ENCODE measurements at places on chromosomes 6 and 20.
A peak's percentile ranks its signal among the peaks of the same experiment; 100 is the strongest.

- no peak for DNase-seq
Measured at GRCh38 chr20:58711266-58712051, 18.9 kb downstream of the NPEPL1 start.

DNA sequence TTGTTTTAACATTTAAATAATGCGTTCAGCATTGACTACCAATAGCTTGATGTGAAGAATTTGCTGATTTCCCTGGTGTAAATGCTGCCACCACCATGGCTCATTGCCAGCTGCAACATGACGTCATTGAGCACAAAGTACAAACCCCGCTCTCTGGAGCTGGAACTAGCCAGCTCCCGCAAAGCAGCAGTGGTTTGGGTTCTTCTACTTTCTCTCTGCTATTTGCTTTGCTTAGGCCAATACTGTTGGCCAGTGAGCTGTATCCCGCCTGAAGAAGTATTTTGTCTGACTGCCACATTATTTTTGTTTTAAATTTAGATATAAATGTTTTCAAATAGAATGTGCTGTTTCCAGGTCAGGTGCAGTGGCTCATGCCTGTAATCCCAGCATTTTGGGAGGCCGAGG, 47.4 kb upstream of the KIF13A start:
- no peak for DNase-seq

DNA sequence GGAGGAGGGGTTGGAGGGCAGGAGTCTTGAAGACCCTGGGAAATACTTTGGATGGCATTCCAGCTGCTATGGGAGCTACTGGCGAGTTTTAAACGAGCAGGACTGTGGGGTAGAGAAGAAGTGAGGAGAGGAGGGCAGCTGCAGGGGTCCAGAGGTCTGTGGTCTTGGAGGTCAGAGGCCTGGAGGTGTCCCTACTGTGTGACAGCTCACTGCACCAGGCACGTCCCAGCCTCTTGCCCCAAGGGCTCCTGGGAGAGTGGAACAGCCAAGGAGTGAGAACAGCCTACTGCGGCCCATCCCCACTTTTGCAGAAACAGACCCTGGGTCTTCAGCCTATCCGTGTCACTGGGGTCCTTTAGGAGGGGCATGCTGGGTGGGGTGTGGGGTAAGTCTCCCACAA, 2.9 kb upstream of the NOL4L start:
- DNase-seq, result no peak

- no peak for DNase-seq
Measured at GRCh38 chr6:37600312-37600916, 97.3 kb downstream of the MDGA1 start.

- no peak for DNase-seq
Measured at GRCh38 chr20:39913274-39913673, 775.8 kb downstream of the MAFB start.

GRCh38 chr6:18166312-18167036, 11.3 kb downstream of the KDM1B start:
- no peak for DNase-seq

- peak; percentile 63 for DNase-seq
Measured at GRCh38 chr6:29847871-29848630, 20.4 kb downstream of the HLA-G start.

DNA sequence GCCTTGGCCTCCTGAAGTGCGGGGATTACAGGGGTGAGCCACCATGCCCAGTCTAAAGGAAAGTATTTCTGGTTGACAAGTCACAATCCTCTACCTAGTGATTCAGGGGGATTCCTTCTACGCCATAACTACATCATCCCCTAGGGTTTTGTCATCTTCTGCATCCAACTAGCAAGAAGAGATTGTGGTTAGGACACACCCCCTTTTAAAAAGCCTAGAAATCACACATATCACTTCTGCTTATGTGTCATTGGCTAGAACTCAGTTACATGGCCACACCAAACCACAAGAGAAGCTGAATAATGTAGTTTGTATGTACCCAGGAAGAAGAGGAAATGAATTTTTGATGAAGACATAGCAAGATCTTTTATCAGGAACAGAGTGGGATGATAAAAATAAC, 14.7 kb upstream of the CHD6 start:
- DNase-seq, result no peak

- DNase-seq, result no peak
Measured at GRCh38 chr6:30766461-30767157, 22.3 kb upstream of the IER3 start.

- DNase-seq, result no peak
Measured at GRCh38 chr6:55794136-55794812, 81.1 kb downstream of the BMP5 start.

DNA sequence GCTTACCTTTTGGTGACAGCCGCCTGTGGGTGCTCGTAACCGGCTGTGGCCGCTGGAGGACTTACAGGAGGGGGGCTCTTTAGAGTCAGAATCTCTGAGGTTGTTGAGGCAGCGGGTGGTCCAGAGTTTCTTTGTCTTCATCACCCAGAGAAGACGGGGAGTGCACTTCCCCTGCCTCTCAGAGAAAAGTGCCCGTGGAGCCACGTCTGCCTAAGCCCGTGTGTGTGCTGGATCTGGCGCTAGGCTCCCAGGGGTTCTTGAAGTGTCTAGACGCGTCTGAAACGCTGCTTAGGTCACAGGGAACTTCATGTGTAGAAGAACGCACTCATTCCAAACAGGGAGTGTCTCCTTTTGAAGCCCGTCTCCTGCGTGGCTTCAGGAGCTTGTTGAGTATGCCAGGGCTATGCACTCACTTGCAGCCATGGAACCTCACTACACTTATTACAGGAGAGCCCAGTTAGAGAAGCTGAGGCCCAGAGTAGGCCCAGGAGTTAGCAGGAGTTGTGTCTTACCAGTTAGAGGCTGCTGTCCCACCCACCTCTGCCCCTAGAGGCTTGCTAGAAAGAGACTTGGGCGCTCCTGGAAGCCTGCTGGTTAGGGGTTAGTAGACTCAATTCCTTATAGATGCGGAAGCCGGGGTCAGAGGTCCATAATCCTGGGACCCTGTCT, 1.3 kb downstream of the LSM14B start:
- no peak for DNase-seq

Data from stimulated activated CD8-positive, alpha-beta memory T cell treated with anti-CD3 and anti-CD28 coated beads, Interleukin-4, amount 100 ng/mL, for 4 hours (primary cell).